Fibroblast of skin of right quadriceps (primary cell): ENCODE measurements at places on chromosomes 6 and 20.

DNA sequence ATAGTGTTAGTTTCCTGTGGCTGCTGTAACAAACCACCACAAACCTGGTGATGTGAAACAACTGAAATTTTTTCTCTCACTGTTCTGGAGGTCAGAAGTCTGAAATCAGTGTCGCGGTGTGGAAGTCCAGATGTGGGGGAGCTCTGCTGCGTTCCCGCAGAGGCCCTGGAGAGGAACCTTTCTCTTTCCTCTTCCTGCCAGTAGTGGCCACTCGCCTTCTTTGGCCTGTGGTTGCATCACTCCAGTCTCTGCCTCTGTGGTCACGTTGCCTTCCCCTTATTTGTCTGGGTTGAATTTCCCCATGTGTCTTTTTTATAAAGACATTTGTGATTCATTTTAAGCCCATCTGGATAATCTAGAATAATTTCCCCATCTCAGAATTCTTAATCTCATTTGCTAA lies 295.5 kb upstream of the FLRT3 start:
- DNase-seq, result no peak

GRCh38 chr6:85157311-85157710 lies 292.6 kb upstream of the NT5E start:
- DNase-seq, result peak; percentile 73

DNA sequence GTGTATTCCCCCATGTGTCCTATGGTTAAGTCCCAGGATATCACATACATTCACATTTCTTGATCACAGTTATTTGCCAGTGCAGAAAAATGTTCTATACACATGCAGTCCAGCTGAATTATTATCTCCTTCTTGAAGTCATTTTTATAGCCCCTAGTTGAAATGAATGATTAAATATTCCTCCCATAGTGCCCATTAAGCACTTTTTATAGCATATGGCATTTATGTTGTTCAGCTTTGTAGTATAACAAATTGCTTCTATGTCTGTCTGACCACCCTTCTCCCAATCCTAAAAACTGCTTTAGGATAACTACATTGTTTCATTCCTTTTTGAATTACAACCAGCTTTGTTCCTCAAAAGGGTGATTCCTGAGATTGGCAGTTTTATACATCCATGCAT lies 123.5 kb downstream of the ADGRB3 start:
- no peak for DNase-seq

GRCh38 chr20:58908221-58908620 lies 55.7 kb downstream of the GNAS start:
- no peak for DNase-seq

DNA sequence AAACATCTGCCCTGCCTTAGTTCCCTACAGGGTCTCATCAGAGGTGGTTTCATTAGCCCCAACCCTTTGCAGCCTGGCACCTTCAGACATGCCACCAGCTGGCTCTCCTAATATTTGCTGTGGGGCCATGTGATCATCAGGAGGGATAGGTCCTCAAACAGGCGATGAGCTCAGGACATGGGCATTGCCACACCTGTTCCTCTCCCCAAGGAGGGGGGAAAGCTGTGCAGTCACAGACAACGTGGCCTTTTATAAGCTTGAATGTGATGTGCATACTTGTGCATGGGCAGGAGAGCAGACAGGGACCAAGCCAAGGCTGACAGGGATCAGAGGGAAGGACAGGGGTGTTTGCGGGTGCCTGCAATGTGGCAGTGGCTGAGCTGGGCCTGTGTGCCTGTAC lies 78.8 kb upstream of the ZNFX1 start:
- no peak for DNase-seq

DNA sequence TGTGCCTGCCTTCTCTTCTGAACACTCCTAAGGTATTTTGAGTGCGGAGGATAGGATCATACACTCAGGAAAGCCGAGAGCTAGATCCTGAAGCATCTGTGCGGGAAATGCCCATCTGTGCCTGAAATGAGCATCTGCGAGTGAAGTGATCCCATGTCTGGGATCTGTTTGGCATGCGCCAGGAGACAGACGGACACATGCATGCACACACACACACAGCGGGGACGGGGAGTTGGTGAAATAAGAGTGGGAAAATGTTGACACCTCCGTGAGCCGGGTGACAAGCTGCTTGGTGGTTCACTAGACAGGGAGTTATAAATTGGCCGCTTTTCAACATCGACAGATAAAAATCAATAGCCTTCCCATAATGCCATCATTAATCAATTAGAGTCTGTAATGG lies 13.8 kb downstream of the SYNJ2 start:
- no peak for DNase-seq

GRCh38 chr6:124955108-124955856 lies 7.0 kb upstream of the RNF217 start:
- DNase-seq, result peak; percentile 31

DNA sequence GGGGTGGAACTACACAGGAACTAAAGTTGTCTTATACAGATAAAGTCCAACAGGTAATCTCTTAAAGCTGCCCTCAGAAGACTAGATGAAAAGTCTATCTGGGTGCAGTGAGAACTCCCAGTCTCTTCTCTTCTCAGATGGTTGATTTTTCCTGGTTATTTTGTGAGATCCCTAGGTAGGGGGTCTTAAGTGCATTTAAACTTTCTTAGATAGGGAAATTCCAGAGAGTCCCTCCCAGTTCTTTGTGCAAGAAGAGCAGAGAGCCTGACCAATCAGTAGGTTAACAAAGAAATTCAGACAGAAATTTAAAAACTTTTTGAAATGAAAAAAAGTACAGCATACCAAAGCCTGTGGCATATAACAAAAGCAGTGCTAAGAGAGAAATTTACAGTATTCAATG lies 2.0 kb upstream of the GABRR2 start:
- DNase-seq, result no peak

- DNase-seq, result no peak
These were observed 40.0 kb downstream of the CPXM1 start for GRCh38 chr20:2760297-2760951.

DNA sequence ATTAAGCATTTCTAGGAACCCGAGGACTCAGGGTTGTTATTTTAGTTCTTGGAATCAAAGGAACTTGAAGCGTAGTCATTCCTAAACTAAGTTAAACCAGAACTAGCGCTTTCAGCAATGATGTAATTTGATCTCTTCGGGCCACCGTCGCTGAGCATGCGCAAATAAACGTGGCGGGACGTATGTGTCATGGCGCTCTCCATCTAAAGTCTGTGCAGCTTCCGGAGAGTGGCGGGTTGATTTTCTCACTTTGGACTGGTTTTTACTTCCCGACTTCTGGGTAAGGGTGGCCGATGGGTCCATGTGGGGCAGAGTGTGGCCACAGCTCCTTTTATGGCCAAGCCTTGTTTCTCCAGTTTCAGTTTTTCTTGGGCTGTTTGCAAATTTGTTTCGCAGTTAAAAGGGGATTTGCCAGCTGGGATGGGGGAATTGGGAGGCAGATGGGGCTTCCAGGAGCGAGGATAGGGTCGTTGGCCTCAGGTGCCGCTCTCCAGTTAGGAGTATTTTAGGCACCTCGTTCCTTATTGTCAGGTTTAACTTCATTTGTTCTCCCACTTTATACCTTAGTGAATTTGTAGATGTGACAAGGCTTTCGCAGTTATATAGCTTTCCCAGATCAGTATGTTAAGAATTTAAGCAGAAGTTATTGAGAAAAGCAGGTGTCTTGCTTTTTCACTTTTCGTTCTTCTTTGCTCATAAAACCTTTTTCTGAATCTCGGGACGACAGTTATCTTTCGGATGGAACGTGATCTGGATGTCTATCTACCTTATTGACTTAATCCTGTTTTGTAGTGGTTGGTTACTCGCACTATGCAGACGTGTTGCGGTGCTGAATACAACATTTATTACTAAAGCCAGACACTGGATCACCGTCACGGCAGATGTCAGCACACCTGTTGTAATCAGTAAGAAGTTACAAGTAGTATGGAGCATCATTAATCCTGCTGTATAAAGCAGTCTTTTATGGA lies at the start of gene CDKAL1:
TSS of gene CDKAL1 (plus strand) at position 163 of the 968 bp plus-strand sequence. CDS start 11,894 bp downstream, outside the sequence.
- peak; percentile 92 for DNase-seq

GRCh38 chr20:24948939-24949679 lies at the start of gene CST7:
TSS of gene CST7 (plus strand) at chr20:24949269. CDS start at chr20:24949506, 237 bp downstream.
- DNase-seq, result peak; percentile 6

GRCh38 chr6:14918200-14918907 lies 327.5 kb upstream of the JARID2 start:
- no peak for DNase-seq

DNA sequence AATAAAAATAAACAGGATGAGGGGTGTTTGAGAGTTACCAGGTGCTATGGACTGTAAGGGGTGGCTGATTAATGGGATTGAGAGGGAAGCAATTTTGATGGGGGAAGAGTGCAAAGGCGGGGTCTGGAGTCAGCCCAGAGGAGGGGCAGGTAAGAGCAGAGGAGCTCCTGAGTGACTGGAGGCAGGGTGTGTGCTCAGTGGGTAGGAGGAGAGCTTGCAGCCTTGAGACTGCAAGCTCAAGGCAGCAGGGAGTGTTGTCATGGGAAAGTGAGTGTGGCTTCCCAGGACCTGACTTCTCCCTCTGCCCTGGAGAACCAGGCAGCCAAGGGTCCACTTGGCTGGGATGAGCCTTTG lies 54.2 kb downstream of the RAB44 start:
- no peak for DNase-seq

DNA sequence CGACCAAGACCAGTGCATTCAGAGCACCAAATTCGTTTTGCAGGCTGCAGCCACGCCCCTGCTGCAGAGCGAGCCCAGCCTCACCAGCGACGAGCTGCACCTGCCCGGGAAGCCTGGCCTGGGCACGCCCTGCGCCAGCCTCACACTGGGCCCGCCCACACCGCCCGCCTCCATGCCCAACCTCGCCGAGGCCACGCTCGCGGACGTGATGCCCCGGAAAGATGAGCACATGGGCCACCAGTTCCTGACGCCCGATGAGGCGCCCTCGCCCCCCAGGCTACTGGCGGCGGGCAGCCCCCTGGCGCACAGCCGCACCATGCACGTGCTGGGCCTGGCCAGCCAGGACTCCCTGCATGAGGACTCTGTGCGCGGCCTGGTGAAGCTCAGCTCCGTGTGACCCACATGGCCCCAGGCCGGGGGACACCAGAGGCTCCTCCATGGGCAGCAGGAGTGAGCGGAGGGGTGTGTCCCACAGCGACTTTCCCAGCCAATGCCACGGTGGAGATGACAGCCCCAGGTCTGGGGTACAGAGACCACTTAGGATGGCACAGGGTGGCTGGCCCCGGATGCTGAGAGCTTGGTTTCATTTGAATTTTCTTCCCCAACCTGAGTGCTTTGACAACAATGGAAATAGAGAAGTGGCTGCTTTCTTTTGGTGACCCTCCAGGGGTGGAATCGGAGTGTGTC lies 150.2 kb upstream of the SNX9 start:
- DNase-seq, result no peak

DNA sequence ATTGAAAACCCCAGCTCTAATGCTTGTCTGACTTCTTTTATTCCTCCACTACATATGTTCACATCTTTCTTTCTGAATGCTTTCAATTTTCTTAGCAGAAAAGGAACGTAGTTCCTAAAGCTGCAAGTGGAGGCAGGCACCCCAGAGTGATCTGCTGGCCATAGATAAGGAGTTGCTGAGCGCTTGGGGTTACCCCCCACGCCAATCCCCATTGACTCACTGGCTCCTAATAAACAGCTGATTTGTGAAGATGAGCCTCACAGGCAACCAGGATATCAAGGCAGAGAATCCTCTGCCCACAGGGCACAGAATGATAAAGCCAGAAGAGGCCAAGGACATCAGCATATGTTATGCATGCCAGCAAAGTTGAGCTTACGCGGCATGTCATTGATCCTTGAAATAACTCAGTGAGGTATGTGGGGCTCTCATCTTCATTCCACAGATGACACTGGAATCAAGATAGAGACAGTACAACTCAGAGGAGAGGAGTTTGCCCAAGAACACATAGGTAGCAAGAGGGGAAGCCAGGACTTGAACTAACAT lies 129.1 kb upstream of the PTPRT start:
- DNase-seq, result no peak

DNA sequence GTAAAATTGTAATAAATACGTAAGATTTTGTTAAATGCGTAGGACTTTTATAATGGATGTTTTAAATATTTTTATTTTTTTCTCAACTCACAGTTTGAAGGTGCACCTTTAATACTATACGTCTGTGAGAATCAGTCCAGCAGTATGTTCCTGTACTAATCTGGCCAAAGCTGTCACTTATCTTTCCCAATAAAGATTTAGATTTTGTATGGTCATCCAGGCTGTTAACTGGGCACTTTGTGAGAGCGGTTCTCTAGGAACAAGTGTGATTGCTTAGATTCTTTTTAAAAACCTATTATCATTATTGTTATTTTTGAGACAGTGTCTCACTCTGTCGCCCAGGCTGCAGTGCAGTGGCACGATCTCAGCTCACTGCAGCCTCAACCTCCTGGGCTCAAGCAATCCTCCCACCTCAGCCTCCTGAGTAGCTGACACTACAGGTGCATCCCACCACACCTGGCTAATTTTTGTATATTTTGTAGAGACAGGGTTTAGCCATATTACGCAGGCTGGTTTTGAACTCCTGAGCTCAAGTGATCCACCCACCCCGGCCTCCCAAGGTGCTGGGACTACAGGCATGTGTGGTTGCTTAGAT lies 1.7 kb downstream of the DCBLD1 start:
- DNase-seq, result no peak
